ENCODE measurements at places on chromosomes 2 and 18.

GRCh38 chr18:54961016-54961423 is 1.8 kb upstream of the CCDC68 start:
- DNase-seq, result no peak

DNA sequence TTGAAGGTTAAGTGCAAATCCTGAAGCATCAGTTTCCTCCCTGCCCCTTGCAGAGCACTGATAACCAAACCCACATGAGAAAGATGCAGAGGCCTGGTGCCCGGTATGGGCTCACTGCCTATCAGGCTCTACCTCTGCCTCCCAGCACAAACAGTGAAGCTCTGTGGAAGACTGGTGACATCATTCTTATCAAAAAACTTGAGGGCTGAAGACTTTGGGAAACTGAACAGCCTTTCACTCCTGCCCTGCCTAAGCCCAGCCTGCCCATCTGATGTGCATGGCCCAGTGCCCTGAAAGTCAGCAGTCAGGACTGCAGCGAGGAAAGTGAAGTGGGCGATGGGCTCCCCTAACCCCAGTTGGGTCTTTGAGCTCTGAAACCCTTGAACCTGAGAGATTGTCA is 174.8 kb upstream of the ARL4C start:
- no peak for DNase-seq

GRCh38 chr2:101985101-101985792 is 6.5 kb upstream of the IL1R2 start:
- DNase-seq, result no peak

GRCh38 chr2:176967911-176968450 is 244.6 kb upstream of the HNRNPA3 start:
- no peak for DNase-seq

DNA sequence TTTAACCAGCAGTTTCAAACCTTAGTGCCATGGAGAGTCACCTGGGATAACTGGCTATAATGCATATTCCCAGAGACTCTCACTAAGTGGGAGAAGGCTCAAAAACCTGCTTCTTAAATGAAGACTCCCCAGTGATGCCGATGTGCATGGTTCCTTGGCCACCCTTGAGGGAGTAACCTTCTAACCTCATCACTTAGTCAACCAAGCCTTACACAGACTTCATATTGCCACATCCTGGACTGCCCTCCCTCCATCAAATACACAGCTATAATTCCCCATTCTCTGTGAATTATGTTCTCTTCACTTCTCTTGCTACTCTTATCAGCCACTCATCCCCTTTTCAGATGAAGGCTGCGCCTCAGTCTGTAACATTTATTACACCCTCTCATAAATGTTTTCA is 462.9 kb upstream of the RGPD4 start:
- no peak for DNase-seq

DNA sequence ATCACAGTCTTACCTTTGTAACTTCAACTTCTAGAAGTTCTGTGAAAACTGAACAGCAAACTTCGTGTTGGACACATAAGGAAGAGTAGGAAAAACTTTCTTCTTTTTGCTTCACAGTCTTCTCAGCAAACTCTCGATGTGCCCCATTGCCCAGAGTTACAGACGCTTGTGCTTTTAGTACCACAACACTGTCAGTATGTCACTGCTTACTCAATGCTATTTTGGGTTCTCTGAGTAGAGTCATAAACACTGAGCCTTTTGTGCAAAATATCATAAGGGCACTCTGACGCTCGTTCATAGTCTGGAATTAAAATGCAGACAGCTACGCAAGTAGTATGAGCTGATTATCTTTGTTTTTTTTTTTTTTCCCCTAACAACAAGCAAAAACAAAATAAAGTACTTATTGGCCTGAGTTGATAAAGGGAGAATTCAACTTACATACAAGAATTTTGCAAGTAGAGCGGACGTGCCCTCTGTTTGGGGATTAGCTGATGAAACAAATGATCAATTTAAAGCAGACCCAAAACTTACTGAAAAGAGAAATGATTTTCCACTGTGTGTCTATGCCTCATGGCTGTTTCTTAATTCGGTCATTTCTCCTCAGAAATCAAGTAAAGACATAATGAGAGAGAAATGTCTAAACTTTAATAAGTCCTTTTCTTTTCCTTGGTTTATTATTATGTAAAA is at the start of gene CDH19:
TSS of gene CDH19 (minus strand) at position 150 of the 687 bp plus-strand sequence. CDS start 31,886 bp downstream, outside the sequence.
- peak; percentile 5 for DNase-seq

GRCh38 chr2:157414050-157414449 is 29.8 kb downstream of the CYTIP start:
- no peak for DNase-seq

DNA sequence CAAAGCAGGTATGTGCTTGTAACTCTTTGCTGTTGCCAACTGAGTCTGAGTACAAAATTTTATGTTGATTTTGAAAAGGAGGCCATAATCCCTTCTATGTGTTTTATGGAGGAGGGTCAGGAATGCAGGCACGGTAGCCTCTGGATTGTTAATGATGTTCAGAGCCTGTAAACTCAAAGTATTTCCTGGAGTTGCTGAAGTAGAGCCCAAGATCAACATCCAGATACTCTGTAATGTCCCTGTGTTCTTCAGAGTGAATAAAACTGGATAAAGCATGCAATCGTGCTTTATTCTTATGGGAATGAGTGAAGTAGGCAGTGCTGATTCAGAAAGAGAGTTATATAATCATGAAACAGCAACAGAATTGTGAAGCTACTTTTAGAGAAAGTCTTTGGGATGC is 61.8 kb upstream of the CHRNA1 start:
- DNase-seq, result no peak

GRCh38 chr2:135154962-135155361 is 102.9 kb downstream of the RAB3GAP1 start:
- no peak for DNase-seq

DNA sequence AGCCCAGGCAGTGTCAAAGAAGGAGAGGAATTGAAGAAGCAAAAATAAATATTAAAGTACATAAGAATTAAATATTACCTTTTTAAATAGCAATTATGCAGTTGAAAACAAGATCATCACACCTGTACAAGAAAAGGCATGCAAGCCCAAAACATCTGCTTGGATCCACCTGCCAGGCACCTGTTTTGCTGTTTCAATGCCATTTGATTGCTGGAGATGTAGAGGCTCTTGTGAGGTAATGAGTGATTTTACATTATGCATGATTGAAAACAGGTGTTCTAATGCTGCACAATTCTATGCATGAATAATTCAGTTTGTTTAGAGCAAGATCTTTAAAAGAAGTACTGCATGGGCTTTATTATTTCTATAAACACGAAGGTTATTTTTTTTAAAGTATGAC is 700.6 kb upstream of the ZEB2 start:
- DNase-seq, result no peak

DNA sequence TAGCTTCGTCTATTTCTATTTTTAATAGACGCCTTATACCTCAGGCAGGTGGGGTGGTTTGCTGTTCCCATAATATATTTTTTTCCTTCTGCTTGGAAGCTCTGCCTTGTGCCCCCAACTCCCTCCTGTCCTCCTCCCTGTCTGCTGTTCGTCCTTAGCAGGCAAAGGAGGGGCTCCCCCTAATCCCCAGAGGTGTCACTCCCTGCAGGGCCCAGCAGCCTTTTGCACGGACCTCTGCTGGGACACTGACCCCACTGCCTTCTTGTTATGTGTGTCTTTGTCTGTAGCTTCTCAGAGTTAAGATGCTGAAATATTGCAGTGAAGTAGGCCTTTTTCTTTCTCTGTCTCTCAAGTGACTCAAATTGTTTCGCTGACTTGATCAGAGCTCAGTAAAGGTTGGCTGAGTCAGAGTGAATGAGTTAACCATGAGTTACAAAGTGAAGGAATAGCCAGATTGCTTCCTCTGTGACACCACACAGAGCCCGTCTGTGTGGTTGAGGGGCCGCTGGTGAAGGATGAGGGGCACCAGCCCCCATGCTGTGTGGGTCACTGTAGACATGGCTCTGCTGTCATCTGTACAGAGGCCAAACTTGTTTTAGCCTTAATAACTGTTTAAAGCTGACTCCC is 47.7 kb downstream of the PRKCE start:
- DNase-seq, result no peak

- DNase-seq, result peak; percentile 12
Observed at GRCh38 chr18:27447451-27447881, 262.4 kb upstream of the CHST9 start.

GRCh38 chr2:150885774-150886386 is 375.8 kb downstream of the RBM43 start:
- no peak for DNase-seq

GRCh38 chr2:71547616-71548285 is 94.4 kb downstream of the DYSF start:
- no peak for DNase-seq

DNA sequence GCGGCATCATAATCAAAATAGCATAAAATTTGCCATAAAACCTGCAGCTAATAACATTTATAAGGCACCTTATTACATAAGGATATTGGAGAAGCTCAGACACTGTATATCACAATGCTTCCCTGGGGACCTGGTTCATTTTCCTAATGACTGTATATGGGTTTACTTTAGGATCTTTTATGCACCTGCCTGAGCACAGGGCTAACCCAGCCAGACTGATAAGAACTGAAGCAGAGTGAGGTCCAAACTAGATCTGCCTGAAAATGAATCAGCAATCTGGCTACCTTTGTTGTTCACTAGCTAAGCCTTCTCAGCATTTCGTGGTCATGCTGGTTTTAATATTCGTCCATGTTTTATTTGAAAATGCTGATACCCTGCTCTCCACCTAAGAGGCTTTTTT is 1922.3 kb upstream of the CELF4 start:
- no peak for DNase-seq

- DNase-seq, result no peak
Observed at GRCh38 chr2:41784496-41784895, 263.3 kb upstream of the PKDCC start.

DNA sequence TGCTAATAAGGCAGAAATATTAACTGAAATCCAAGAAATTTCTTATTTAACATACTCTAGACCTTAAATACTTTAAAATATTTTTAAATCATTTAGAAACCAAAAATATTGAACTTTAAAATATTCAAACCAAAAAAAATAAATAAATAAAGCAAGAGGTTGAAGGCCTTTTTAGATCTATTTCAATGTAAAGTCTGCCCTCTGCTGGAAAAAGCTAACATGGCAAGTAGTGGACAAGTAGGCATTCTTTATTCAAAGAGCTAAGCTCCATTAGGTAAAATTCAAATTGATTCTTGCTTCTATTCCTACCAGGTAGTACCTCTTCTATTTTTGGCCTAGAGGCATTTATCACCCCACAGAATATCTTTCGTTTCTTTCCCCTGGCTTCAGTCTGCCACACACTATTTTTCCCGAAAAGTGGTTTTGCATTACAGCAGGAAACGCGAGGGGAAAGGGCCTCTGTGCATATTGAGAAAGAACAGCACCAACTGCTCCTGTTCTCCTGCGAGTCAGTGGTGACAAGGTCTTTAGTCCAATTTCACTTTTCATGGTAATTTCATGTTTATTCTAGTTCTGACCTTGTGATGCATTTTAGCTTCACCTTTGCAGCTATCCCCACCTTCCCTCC is 20.4 kb downstream of the IFIH1 start:
- DNase-seq, result peak; percentile 93

DNA sequence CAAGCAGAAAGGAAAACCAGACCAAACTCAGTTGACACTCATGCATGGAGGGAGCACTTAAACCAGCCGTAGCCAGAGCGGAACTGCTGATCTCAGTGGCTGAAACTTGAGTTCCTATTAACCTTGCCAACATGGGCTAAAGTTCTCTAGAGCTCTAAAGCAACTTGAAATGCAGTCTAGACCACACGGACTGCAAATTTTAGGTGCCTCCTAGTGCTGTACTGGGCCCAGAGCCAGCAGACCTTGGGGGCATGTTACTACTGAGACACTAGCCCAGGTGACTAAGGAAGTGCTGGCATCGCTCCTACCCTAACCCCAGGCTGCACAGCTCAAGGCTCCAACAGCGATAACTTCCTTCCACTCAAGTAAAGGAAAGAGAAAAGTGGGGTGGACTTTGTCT is 236.5 kb downstream of the AKAIN1 start:
- no peak for DNase-seq

GRCh38 chr18:22946846-22947245 is 13.7 kb downstream of the RBBP8 start:
- DNase-seq, result no peak

DNA sequence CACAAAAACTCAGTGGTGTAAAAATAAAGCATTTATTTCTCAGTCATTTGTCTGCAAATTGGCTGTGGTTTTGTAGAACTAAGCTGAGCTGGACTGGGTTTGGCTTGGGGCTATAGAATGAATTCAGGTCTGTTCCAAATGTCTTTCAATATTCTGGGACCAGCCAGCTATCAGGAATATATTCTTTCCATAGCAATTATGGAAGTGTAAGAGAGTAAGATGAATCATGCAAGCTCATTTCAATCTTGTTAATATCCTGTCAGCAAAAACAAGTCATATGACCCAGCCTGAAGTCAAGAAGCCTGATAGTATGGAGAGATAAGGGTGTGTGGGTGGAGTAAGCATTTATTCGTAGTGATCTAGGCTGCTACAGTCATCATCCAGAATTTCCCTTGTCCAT is 481.0 kb upstream of the CDH2 start:
- DNase-seq, result no peak

GRCh38 chr2:43088143-43089073 is 138.0 kb downstream of the ZFP36L2 start:
- no peak for DNase-seq

DNA sequence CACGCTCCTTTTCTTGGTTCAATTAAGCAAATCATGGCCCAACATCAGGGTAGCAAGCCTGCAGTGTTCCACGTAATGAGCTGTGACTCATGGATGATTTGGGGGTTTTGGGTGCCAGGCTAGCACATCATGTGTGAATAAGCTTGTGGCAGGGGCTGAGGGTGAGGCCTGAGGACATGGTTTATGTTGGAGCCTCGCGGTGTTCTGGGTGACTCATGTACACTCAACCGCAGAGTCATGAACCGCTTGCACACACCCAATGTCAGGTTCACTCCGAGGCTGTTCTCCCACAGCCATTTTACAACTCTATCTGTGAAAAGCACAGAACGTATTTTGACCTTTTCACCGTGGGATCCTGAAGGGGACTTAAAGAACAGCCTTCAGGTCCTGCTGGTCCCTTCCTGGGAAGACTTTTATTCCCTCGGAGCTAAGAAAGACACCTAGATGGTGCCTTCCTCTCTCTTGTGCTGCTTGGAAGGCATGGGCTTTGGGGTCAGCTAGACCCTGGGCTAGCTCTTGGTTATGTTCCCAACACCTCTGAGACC is 139.9 kb upstream of the ZEB2 start:
- DNase-seq, result no peak

- DNase-seq, result no peak
Observed at GRCh38 chr2:42072349-42073118, 24.7 kb downstream of the PKDCC start.

DNA sequence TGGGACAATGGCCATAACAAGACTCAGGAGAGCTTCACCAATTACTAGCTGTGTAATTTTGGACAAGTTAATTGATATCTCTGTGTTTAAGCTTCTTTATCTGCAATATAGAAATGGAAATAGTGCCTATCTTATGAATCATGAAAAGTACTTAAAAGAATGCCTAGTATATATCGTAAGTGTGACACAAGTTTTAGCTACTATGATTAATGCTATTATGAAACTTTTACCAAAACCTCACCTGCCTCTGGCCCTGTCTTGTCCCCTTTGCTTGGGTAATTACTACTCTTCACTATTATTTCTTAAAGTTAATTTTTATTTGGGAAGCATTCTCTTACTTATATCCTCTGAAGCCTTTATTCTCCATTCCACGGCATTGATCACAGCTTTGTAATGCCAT is 75.0 kb upstream of the NETO1 start:
- no peak for DNase-seq

- DNase-seq, result no peak
Observed at GRCh38 chr18:61926532-61926931, 33.7 kb upstream of the RNF152 start.

Data from brain (organoid and tissue), 16 donors.